NCI-H774 (cell line): ENCODE measurements at places on chromosomes 16 and 17.
A peak's percentile ranks its signal among the peaks of the same experiment; 100 is the strongest.

DNA sequence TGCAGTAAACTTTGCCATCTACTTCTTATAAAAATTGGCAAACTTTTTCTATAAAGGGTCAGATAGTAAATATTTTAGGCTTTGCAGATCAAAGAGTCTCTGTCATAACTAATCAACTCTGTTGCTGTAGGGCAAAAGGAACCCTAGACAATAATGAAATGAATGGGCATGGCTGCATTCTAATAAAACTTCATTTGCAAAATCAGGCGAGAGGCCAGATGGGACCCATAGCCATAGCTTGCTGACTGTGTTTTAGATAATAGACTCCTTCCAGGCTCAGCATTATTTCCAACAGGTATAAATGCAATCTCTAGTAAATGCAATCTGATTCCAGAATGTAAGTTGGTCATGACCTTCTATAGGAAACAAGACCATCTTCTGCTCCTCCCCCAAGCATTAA, 490.7 kb downstream of the TOX3 start:
- DNase-seq: no peak

GRCh38 chr16:69775563-69775962, 13.4 kb downstream of the WWP2 start:
- no peak for DNase-seq

- DNase-seq: no peak
These were observed 11.0 kb downstream of the SNN start for GRCh38 chr16:11679250-11679649.

GRCh38 chr16:55175389-55175788, 148.6 kb upstream of the IRX6 start:
- DNase-seq: no peak

- peak; percentile 17 for DNase-seq
These were observed at the start of gene C17orf107 for GRCh38 chr17:4899341-4900230. Gene C17orf107, plus strand, starts transcription at chr17:4899536. Its CDS starts 227 bp downstream, at chr17:4899763.
